ENCODE measurements at places on chromosomes 2 and 18.

GRCh38 chr2:69768235-69768634, 26.3 kb downstream of the ANXA4 start:
- no peak for DNase-seq

- DNase-seq = no peak
Observed at GRCh38 chr2:62587592-62587991, 81.6 kb upstream of the TMEM17 start.

- DNase-seq = no peak
Observed at GRCh38 chr2:30225131-30225762, 6.1 kb upstream of the LBH start.

DNA sequence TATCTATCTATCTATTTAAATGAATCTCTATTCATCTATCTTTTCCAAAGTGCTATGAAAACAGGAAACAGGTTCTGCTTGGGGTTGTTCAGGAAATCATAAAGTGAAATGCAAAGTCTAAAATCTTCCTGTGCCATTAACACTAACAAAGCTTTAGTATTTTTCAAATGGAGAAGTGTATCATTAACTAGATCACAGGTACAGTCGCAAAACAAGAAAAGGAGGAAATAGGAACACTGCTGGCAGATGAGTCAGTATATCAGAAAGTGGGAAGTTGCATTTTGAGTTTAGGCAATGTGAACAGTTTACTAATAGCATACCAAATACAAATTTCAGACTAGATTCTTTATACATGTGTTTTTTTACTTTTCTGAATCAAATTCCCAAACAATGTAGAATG, 888.5 kb upstream of the FSHR start:
- no peak for DNase-seq

- DNase-seq = no peak
Observed at GRCh38 chr18:15198116-15198389, 450.1 kb downstream of the ANKRD30B start.

GRCh38 chr18:57004366-57005121, 142.3 kb upstream of the BOD1L2 start:
- no peak for DNase-seq
